ENCODE measurements at places on chromosomes 11 and 22.

GRCh38 chr11:130426837-130427341, 1.5 kb downstream of the ADAMTS8 start:
- no peak for DNase-seq

DNA sequence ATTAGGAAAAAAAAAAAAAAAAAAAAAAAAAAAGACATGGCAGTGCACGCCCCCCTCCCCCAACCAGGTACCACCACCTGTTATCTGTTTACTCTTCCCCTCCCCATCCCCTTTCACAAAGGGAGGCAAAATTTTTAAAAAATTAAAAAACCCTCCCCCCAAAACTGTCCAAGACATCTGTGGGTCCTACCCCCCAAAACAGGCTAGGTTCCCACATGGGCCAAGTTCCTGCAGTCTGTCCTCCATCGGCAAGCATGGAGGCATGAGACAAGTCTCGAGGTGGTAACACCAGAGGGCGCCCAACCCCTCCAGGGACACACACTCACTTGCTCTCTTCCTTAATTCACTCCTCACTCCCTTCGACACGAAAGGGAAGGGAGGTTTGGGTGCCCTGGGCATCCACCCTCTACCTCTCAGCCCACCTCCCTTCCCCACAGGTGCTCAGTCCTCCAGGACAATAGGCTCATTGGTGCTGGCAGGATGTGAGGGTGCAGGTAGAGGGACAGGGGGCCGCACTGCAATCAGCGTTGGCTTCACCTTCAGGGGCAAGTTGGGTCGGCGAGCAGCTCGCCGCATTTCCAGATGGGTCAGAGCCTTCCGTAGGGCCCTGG, 2.2 kb upstream of the TUT1 start:
- DNase-seq, result no peak

DNA sequence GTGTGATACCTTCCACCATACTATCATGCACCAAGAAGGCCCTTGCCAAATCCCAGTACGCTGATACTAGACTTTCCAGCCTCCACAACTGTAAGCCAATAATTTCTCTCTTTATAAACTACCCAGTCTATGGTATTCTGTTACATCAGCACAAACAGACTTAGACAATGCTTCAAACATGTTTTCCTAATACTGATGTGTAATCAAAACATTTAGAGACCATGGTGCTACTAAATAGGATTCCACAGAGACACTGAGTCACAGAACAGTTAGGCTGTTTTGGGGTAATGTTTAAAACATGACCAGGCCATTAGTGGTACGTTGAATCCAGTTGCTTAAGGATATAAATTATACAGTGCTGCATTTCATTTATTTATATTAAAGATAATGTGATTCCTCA, 103.7 kb downstream of the PICALM start:
- no peak for DNase-seq

GRCh38 chr11:126224647-126225294, 13.2 kb downstream of the FAM118B start:
- DNase-seq, result no peak

GRCh38 chr11:114977651-114978050, 299.3 kb downstream of the NXPE2 start:
- no peak for DNase-seq

DNA sequence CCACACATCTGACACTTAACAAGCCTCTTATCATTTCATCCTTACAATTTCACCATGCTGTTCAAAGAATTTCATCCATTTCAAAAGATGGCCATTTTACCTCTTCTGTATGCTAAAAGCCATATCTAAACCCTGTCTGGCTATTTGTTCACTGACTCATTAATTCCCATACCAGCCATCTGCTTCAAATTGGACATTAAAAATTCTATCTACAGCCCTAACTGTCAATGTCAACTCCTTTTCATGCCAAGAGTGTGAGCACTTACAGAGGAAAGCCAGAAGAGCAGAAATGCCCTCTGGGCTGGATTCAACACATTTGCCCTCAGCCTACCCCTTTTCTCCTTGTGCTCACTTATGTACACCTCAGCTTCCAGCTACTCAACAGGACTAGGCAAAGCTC, 59.2 kb downstream of the SYTL2 start:
- DNase-seq, result no peak

- DNase-seq, result no peak
Observed at GRCh38 chr11:37942081-37942480, 1344.0 kb upstream of the RAG2 start.

DNA sequence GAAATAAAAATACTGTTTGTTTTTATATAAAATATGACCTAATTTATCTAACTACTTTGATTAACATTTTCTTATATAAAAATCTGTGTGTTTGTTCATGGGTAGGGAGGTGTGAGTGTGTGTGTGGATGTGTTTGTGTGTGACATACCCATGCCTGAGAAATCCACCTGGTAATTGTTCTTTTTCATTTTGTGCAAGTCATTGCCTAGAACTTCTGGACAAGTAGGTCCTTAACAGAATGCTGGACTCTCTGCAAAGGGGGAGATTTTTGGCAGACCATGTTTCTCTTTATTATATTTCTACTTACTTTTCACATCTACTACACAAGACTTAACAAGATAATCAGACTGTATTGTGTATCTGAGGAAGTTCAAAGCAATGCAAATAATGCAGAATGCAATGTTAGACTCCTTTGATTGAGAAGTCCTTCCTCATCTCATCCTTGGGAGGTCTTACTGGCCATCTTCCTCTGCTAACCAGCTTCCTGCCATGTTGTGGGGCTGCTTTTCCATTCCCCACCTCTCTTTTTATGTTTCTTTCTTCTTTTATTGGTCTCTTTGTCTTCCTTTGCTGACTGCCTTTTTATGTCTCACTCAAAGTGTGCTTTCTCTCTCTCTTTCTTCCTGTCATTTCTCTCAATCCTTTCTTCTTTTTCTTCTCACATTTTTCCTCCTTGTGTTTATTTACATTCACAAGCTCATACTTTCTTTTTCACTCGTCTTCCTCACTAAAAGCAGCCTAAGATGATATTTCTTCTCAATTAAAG, 1017.0 kb upstream of the CNTN5 start:
- DNase-seq, result no peak

DNA sequence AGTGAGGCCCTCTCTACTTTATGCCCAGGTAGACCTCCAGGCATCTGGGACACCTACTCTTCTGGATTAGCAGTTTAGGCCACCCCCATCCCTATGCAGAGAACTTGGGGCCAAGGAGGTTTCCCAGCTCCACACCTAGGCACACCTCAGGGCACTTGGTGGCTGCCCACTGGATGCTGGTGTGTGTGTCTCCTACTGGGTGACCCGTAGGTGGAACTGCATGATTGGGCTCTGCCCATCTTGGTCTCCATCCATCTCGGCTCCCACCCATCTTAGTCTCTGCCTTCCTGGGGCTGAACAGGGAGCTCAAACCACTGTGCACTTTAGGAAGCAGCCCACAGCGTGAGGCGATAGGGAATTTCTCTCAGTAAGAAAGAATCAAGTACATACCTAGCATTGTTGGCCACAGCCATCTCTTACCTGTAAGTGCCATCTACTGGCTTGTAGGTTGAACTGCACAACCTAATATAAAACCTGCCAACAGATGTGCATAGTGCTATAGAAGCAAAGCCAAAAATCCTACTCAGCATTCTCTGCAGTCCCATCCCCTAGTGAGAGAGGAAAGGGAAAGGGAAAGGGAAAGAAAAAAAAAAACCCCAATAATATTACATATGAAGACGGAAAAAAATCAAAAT, 61.6 kb upstream of the PTPN5 start:
- no peak for DNase-seq

DNA sequence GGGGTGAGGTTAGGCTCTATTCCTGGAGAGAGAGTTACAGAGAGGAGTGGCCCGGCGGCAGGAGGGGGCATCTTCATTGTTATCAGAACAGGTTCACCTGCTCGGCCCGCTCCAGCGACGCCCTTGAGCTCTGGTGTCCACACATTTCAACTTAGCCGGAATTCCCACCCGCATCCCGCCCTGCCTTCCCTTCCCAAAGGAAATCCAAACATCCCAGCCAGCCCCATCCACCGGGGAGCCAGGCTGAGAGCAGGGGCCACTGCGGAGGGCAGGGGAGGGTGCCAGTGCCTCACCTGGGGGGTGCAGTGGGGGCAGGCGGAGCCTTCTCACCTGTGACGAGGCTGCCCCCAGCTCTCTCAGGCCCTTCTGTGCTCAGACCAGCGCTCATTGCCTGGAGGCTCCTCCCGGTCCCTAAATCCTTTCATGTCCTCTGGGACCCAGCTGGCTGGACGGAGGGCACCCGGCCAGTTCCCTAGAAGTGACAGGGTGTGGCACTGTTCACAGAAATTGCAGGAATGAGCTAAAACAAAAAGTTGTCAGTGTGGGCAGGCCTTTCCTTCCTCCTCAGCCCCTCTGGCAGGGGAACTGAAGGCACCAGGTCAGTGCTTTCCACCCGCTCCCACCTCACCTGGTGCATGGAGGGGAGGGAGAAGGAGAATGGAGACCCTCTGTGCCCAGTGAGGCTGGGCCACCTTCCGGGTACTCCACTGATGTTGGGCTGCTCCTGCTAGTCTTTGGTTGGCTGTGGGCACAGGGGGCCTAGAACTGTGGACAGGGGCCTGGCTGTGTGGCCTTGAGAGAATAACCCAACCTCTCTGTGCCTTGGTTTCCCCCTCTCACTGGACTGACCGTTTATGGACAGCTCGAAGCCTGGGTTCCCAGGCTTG, 2.2 kb upstream of the MRGPRG start:
- no peak for DNase-seq
